ENCODE measurements at places on chromosomes 3 and 15.

DNA sequence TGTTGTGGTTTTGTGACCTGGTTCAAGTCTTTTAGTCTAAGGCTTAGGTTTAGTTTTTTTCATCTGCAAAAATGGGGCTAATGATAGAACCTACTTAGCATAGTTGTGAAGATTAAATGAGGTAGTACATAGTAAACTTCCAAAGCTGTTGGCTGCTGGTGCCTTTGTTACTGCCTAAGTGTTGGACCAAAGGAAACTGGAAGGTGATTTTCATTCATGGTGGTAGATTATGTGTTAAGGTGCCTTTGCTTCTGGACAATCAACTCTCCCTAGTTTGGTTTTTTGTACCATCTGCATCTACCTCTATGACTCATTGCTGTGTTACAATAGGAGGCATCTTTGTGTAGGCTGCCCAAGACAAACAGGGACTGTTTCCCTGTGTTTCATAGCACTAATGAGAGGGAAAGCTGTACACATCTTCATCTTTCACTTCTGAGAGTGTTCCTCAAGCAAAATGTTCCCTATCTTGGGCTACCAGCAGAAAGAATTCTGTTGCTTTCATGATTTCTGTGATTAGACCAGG lies 3.2 kb downstream of the MAP2K1 start:
- H3K27me3 ChIP-seq, result no peaks in the 10 kb centered on the region
- H3K27ac ChIP-seq, result peak overlapping the region; percentile 46
- DNase-seq, result no peak
- H3K4me3 ChIP-seq, result peak overlapping the region; percentile 38
- H3K4me1 ChIP-seq, result peaks cover 58% of the 10 kb centered on the region

- H3K4me3 ChIP-seq, result no peak overlapping the region
- no peaks in the 10 kb centered on the region for H3K4me1 ChIP-seq
- H3K36me3 ChIP-seq, result no peaks in the 10 kb centered on the region
These were observed 1.7 kb downstream of the GABRB3 start for GRCh38 chr15:26771168-26771567.

DNA sequence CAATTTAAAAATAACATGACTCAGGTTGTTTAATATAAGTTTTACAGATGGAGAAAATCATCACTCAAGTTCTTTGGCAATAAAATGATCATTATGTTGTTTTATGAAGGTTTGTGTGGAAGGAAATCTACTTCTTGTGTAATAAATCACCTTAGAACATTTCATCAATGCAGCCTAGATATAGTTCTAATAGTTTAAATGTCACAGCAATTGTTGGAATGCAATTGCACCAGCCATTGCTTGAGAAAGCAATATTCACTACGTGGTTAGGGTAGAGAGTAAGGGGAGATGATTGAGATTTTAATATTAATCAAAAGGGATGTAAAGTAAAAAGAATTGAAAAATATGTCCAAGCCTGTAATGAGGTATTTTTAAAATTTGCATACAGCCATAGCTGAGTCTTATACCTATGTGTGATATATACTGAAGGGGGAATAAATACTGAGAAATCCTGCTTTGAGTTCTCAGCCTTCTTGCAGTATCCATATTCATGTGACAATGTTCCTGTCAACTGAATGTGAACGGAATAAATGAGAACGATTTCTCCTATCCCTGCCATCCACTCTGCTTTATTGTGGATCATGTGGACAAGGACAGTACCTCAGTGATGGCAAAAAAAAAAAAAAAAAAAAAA lies 257.9 kb downstream of the OTOL1 start:
- no peaks in the 10 kb centered on the region for H3K4me1 ChIP-seq
- H3K27ac ChIP-seq, result no peak overlapping the region
- no peak overlapping the region for H3K4me3 ChIP-seq
- no peak for DNase-seq

- no peaks in the 10 kb centered on the region for H3K27me3 ChIP-seq
- H3K27ac ChIP-seq, result no peak overlapping the region
- no peak overlapping the region for H3K4me3 ChIP-seq
- no peak for DNase-seq
- no peaks in the 10 kb centered on the region for H3K36me3 ChIP-seq
These were observed 25.3 kb upstream of the ARHGEF26 start for GRCh38 chr3:154095832-154096421.

DNA sequence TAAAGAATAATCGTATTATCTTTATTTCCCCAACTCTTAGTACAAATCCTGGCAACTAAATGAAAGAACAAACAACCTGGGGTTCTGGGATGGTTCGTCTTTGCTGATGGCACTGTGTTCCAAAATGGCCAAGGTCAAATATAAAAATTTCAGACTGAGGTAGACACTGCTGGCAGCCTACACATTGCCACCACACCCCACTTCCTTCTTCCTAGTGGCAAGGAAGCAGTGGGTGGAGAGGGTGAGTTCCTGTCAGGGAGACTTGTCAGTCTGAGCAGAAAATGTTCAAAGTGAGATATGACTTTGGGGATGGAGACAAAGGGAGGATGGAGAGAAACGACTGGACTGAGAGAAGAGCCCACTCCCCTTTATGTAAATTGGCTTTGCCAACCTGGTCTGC lies 69.6 kb downstream of the LMCD1 start:
- H3K27me3 ChIP-seq, result no peaks in the 10 kb centered on the region
- no peak overlapping the region for H3K4me3 ChIP-seq
- H3K27ac ChIP-seq, result no peak overlapping the region
- DNase-seq, result no peak
- no peaks in the 10 kb centered on the region for H3K36me3 ChIP-seq

DNA sequence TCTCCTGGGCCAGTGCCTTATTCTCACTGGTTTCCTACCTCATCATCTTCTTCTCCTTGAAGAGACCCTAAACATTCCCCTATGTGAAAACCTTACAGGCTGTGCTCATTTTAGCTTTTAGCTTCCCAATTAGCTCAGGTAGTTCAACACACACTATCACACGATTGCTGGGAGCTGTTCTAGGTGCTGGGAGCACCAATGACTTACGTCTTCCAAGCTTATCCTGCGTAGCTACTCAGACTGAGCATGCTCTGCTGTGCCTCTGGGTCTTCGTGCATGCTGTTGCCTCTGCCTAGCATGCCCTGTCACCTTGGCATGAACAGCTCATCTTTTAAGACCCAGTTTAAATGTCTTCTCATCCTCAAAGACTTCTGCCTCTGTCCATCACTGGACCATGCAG lies 55.7 kb upstream of the APEH start:
- H3K27me3 ChIP-seq, result no peaks in the 10 kb centered on the region
- no peak for DNase-seq
- H3K4me3 ChIP-seq, result no peak overlapping the region
- H3K27ac ChIP-seq, result no peak overlapping the region

DNA sequence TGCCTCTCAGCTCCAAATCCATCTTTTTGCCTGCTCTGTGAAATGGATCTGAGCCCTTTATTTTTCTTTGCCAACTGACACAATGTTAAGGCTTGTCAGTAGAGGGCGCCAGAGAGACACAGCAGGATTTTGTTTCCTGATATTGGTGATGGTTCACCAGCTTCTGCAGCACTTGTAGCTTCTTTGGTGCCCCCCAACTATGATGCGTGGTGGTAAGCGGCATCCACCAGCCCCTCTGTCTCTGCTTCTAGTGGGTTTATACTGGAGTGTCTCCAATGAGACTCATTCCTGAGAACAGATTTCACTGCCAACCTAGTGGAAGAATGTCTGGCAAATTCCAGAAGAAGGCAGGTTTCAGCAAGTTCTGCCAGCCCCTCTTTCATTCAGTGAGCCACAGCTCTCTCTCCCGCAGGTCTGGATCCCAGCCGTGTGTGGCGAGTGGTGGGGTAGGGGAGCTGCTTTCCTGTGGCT lies 471.9 kb upstream of the FRG2C start:
- no peak overlapping the region for H3K4me3 ChIP-seq
- peak; percentile 43 for DNase-seq
- no peaks in the 10 kb centered on the region for H3K27me3 ChIP-seq
- no peak overlapping the region for H3K27ac ChIP-seq

DNA sequence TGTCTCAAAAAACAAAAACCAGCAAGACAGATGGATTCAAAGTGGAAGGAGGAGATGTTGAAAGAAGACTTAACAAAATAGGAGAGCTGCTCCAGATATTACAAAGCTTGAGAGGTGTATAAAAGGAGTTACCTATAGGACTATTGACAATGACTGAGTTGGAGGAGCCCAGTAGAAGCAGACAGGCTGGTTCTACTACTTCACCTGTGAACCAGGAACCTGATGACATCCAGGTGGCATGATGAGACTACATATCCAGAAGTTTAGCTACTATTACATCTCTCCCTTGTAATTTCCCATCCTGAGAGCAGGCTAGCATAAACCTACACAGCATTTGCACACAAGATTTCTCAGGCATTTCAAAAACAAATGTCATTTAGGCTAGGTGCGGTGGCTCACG lies 49.3 kb downstream of the CPEB1 start:
- no peaks in the 10 kb centered on the region for H3K4me1 ChIP-seq
- no peaks in the 10 kb centered on the region for H3K36me3 ChIP-seq

DNA sequence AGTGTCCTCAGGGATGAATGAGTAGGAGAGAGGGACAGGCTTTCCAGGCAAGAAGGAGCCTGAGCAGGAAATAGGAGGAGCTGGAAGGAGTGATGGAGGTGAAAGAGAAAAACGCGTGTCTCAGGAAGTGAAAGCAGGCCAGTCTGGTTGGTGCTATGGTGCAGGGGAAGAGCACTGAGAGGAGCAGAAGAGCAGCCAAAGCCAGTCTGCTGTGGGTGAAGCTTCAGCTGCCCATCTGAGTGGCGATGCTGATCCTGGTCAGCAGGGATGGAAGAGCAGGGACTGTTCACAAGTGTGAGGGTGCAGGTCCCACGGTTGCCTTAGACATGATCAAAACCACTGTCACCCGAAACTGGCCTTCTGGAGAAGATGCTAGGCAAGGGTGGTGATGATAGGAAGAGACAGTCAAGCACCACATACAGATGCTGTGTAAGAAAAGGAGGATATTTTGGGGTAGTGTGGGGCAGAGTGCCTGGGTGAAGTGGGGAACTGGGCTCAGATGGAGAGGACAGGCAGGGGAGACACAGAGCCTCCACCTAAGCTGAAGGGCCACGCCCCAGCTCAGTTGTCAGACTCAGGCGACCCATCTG lies 5.5 kb upstream of the KY start:
- no peaks in the 10 kb centered on the region for H3K4me1 ChIP-seq
- no peak for DNase-seq
- no peak overlapping the region for H3K27ac ChIP-seq
- no peaks in the 10 kb centered on the region for H3K36me3 ChIP-seq

- no peak overlapping the region for H3K27ac ChIP-seq
- no peaks in the 10 kb centered on the region for H3K4me1 ChIP-seq
- no peak for DNase-seq
- H3K36me3 ChIP-seq, result peaks cover 12% of the 10 kb centered on the region
- no peak overlapping the region for H3K4me3 ChIP-seq
- H3K27me3 ChIP-seq, result no peaks in the 10 kb centered on the region
These were observed 13.9 kb downstream of the CDAN1 start for GRCh38 chr15:42723068-42723467.

- peaks cover 19% of the 10 kb centered on the region for H3K4me1 ChIP-seq
- no peaks in the 10 kb centered on the region for H3K36me3 ChIP-seq
- H3K27ac ChIP-seq, result no peak overlapping the region
- H3K4me3 ChIP-seq, result no peak overlapping the region
These were observed 63.3 kb upstream of the RGMA start for GRCh38 chr15:93152360-93152759.

GRCh38 chr15:70866982-70867641 lies 13.2 kb upstream of the LARP6 start:
- no peaks in the 10 kb centered on the region for H3K27me3 ChIP-seq
- no peak overlapping the region for H3K27ac ChIP-seq
- H3K4me1 ChIP-seq, result no peaks in the 10 kb centered on the region
- no peaks in the 10 kb centered on the region for H3K36me3 ChIP-seq

- no peak for DNase-seq
- H3K4me3 ChIP-seq, result no peak overlapping the region
- H3K4me1 ChIP-seq, result peaks cover 8% of the 10 kb centered on the region
These were observed 53.8 kb downstream of the CCR1 start for GRCh38 chr3:46154311-46154710.

DNA sequence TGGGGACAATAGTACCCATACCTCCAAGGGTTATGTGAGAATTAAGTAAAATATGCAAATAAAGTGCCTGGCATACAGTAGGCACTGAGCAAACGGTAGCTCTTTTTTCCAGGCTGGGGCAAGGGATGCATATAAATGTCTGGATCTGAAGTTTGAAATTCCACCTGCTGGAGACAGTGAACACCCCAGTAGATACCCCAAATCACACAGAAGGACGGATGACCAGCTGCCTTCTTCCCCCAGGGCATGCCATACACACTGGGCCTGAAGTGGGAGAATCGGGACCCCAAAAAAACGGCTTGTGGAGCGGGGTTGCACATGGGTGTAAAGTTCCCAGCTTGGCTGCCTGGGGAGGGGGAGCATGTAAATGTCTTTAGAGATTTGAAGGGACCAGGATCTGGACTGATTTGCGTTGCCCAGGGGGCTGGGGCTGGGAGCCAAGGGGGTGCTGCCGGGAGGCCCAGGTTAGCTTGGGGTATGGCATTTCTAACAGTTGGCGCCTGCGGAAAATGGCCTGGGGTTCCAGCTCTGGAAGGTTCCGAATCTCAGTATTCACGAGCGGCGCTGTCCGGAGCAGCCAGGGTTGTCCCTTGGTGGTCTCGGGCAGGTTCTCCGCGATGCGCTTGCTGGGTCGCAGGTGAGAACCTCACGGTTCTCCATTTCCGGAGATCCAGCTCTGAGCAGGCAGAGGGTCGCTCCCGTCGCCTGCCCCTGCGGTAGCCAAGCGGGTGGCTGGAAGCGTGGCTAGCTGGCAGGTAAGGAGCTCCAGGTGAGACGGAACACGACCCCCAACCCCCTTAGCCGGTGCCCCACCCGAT lies 42.6 kb upstream of the POLG start:
- H3K36me3 ChIP-seq, result no peaks in the 10 kb centered on the region
- no peak for DNase-seq
- no peak overlapping the region for H3K27ac ChIP-seq
- no peak overlapping the region for H3K4me3 ChIP-seq

DNA sequence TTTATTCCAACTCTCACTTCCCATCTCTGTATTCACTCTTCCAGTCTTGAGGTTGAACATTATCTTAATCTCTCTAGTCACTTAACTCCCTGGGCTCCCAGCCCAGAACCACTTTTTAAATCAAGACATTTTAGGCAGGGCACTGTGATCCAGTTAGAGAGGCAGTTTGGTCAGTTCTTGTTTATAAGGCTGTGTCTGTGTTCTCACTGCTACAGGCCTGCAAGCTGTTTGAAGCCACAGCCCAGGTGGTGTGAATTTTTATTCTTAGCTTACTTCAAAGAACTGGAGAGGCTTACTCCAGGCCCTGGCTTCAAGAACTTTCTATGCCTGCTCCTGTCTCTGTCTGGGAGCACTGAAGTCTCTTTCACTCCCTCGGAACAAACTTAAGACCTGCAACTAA lies 906.1 kb downstream of the CADM2 start:
- DNase-seq, result no peak
- no peaks in the 10 kb centered on the region for H3K27me3 ChIP-seq
- no peaks in the 10 kb centered on the region for H3K4me1 ChIP-seq
- no peaks in the 10 kb centered on the region for H3K36me3 ChIP-seq
- no peak overlapping the region for H3K27ac ChIP-seq
- H3K4me3 ChIP-seq, result no peak overlapping the region

GRCh38 chr3:123337226-123337625 lies 111.7 kb downstream of the ADCY5 start:
- H3K4me1 ChIP-seq, result no peaks in the 10 kb centered on the region
- H3K27me3 ChIP-seq, result no peaks in the 10 kb centered on the region
- H3K4me3 ChIP-seq, result no peak overlapping the region

GRCh38 chr3:107562969-107563529 lies 40.3 kb downstream of the BBX start:
- H3K4me1 ChIP-seq, result no peaks in the 10 kb centered on the region
- H3K36me3 ChIP-seq, result no peaks in the 10 kb centered on the region
- H3K27ac ChIP-seq, result no peak overlapping the region

Data from naive thymus-derived CD4-positive, alpha-beta T cell (primary cell).